Esophagus mucosa (tissue), 1 donor: ENCODE measurements at places on chromosomes 7 and 10.
A peak's percentile ranks its signal among the peaks of the same experiment; 100 is the strongest.

GRCh38 chr10:6047847-6048246, 14.3 kb downstream of the IL2RA start:
- ATAC-seq = no peak

DNA sequence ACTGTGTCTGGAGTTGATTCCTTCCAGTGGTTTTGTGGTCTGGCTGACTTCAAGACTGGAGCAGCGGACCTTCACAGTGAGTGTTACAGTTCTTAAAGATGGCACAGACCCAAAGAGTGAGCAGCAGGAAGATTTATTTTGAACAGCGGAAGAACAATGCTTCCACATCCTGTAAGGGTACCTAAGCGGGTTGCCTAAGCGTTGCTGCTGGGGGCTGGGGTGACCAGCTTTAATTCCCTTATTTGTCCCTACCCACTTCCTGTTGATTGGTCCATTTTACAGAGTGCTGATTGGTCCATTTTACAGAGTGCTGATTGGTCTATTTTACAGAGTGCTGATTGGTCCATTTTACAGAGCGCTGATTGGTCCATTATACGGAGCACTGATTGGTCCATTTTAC, 13.2 kb downstream of the AKR1B15 start:
- peak; percentile 35 for ATAC-seq

DNA sequence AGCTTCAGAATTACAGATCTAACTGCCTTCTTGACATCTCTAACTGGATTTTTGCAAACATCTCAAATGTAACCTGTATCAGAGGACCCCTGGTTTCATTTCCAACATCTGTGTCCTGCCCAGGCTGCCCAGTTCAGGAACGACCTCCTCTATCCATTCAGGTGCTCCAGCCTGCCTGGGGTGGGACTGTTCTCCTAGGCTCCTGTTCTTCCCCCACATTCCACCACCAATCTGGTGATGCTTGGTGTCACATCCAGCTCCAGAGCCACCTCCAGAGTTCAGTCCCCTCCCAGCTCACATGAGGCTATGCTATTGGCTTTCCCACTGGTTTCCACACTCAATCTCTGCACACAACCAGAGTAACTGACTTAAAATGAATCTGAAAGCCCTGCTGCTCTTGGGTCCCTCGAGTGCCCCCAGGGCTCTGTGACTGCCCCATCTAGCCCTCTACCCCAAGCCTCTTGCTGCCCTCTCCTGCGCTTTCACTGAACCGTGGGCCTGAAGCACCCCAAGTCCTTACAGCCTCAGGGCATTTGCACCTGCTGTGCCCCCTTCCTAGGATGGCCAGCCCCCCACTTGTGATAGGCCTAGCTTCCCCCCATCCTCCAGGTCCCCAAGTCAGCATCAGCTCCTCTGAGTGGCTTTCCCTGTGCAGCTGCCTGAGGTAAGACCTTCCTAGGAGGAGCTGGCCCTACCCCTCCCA, 46.1 kb downstream of the PPIF start:
- no peak for ATAC-seq

GRCh38 chr10:64546073-64546472, 1024.9 kb downstream of the REEP3 start:
- ATAC-seq = no peak

DNA sequence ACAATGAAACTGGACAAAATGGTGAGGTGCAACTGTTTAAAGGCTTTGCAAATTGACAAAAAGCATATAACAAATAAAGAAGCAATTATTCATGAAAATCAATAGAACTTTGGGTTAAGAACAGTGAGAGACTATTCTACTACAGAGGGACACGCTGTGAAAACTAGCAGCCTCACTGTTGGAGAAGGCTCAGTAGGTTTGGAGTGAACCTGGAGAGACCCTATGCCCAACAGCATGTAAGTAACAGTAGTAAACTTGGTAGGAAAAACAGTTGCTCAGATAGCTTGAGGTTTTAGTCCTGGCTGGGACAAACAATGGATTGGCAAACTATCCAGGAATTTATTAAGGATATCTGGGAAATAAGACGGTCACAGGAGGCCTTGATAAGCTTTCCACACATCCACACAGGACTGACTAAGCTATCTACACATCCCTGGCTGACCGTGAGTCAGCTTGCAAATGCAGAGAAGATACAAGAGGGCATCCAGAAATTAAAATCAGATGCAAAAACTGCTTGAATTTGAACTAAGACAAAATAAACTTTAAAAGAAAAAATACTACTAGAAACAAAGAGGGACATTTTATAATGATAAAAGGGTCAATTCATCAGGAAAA, 15.9 kb downstream of the FAM149B1 start:
- no peak for ATAC-seq

- ATAC-seq = no peak
Observed at GRCh38 chr10:118277871-118278270, 64.3 kb downstream of the FAM204A start.

DNA sequence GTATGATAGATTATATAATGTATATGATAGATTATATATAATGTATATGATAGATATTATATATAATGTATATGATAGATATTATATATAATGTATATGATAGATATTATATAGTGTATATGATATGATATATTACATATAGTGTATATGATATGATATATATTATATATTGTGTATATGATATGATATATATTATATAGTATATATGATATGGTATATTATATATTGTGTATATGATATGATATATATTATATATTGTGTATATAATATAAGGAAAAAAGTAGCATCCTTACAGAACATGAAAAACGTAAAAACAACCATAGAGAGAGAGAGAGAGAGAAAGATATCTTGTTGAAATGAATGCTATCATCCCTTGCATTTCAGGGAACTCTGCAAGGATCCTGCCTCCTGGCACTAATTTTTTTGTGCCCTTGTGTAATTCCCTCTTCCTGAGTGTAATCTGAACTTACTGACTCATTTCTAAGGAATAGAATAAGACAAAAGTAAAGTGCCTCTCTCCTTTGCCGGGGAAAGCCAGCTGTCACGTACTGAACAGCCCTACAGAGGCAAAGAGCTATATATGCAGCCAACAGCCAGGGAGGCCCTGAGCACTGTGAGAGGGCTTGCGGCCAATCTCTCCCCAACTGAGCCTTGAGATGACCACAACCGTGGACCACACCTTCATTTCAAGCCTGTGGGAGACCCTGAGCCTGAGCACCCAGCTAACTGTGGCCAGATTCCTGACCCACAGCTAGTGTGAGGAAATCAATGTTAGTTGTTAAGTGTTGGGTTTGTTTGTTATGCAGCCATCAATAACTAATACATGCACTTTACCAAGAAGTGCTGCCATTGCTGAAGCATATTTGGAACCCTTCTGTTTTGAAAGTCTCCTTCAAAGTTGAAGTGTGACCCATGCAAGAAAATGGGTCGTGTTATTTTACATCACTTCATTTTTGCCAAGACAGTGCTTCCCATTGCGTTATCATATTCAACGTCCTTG, 61.1 kb upstream of the EZH2 start:
- no peak for ATAC-seq

DNA sequence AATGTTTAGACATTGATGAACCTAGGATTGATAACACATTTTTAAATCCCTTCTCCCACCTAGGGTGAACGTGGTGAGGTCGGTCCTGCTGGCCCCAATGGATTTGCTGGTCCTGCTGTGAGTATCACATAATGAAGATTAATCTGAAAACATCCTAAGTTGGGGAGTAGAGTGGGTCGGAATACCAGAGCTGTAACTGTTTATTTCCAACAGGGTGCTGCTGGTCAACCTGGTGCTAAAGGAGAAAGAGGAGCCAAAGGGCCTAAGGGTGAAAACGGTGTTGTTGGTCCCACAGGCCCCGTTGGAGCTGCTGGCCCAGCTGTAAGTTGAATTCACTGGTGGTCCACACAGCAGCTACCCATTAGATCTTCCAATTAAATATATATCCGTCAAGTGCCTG, 25.6 kb downstream of the COL1A2 start:
- ATAC-seq = no peak

DNA sequence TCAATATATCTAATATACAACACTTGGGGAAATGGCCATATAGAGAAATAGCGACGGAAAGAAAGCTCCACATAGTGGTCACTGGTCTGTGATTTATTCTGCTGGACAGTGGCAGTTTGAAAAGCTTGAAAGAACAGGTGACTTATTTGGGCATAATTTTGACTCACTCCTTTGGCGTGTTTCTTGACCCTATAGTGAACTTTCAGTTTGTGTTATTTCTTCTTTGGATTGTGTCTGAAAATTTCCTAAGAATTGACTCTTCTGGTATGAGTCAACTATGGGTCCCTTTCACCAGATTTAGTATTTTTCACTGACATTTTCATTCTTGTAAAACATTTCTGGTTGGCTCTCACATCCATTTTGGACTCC, 25.8 kb upstream of the IMMP2L start:
- ATAC-seq = no peak

DNA sequence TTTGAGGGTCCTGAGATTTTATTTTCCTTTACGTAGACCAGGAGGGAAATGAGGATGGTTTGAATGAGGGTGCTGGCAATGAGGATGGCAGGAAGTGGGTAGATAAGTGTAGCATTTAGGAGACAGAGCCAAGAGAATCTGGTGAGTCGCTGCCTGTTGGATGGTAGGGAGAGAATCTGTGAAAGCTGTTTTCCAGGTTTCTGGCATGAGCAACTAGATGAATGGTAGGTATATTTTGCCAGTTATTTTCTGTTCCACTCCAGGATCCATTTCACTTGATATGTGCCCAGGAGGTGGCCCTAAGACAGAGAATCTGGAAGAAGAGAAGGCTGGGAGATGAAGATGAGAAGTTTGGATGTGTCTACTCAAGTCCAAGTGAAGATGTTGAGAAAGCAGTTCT, 63.3 kb upstream of the VIPR2 start:
- ATAC-seq = no peak

DNA sequence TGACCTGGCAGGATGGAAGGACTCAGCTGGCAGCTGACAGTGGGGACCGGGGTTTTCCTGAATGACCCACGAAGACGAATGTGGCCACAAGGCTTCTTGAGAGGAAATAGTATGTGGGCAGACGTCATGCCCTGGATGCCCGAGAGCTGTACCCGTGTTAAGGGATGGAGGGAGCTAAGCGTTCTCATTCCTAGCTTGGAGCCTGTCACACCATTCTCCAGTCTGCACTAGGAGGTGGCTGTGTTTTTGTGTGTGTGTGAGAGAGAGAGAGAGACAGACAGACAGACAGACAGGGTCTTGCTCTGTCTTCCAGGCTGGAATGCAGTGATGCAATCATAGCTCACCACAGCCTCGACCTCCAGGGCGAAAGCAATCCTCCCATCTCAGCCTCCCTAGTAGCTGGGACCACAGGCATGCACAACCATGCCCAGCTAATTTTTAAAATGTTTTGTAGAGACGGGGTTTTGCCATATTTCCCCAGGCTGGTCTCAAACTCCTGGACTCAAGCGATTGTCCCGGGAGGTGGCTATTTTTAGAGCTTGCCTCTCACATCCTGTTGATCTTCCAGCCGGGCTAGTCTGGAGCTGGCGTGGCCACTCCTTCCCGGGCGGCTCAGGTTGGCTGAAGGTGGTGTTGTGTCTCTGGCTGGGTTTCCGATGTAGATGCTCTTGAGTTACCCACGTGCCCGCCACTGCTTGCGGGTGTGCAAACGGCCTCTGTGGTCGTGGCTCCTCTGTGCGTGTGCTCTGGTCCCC, 2.1 kb downstream of the AMZ1 start:
- ATAC-seq = no peak

- ATAC-seq = peak; percentile 47
Observed at GRCh38 chr10:117684672-117685211, 142.2 kb downstream of the EMX2 start.

DNA sequence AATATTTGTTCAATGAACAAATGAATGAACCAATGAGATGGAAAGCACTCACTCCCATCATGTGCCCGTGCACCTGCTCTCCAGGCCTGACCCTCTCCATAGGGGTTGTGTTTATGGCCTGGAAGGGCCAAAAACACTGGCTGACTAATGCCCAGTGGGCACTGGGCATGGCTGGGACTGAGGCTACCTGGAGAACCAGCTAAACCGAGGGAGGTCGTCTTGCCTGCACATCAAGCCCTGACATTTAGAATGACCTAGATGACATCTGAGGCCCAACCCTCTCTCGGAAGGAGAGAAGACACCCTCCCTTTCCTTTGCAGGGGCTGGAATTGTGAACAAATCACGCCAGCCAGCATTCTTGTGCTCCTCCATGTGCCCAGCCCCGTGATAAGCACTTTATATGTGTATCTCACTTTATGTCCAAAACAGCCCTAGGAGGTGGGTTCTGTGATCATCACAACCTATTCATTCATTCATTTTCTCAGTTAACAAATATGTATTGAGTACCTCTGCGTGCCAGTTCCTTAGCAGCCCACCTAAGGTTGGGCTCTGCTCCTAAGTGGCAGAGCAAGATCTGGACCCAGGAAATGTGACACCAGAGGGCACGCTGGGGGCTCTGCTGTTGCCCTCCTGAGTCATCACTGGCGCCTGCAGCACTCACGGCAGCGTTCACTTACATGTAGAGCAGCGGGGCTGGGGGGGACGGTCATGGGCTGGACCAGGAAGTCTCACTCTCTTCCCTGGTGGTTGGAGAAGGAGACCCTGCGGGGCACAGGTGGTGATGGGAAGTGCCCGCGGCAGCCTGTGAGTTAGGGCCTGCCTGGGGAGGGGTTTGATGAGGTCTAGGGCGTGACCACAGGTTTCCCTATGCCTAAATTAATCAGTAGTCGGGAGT, 52.0 kb downstream of the TSPAN15 start:
- no peak for ATAC-seq

DNA sequence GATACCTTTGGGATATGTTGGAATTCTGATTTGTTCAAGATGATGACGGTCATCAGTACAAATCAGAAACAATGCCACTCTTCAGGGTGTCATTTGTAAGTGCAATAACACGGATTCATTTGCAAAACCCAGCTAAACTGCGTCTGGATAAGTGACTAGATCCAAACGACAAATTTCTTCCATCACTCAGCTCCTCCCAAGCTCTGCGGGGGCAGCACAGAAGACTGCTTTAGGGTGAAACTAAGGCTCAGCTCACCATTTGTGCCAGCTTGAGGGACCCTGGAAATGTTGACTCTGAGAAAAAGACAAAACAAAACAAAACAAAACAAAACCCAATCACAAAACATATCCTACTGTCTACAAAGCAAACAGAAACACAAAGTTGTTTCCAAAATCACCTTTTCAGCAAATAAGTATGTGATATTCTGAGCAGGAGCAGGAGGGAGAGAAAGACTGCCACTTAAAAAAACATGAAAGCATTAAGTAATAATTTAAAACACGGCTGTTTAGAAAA, 8.0 kb downstream of the EVX1 start:
- ATAC-seq = no peak

DNA sequence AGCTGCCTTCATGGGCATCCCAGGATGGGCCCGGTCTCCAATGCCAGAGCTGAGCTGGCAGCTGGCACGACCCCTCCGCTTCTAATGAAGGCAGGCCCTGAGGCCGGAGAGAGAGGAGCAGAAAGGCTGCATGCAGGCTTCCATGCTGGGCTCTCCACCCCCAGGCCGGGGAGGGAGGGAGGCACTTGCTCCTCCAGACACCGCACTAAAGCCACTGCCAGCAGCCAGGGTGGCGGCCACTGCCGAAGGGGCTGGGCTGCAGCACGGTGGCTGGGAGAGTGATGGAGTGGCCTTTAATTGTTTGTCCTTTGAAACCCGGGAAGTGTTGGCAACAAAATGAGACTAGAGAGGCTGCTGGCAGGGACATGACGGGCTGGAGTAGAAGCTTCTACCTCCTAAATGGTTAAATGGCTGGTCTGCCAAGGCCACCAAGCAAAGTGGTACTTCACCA, 236.5 kb downstream of the SKAP2 start:
- ATAC-seq = no peak

- ATAC-seq = peak; percentile 67
Observed at GRCh38 chr10:11165591-11166543, 148.2 kb downstream of the CELF2 start.

- ATAC-seq = no peak
Observed at GRCh38 chr7:42549866-42550485, 313.0 kb upstream of the GLI3 start.
